Mammary microvascular endothelial cell (primary cell): ENCODE measurements at places on chromosomes 4 and X. TPM values are rescaled to one million over a fixed set of nuclear protein-coding genes. Genes with fewer than 3 reads are reported as not detected.

Gene CCDC149
- 3.9 and 6.0 TPM in 2 replicates for total RNA-seq

Gene ITM2A
- total RNA-seq: 211 and 247 TPM in 2 replicates

Gene SSX1
- total RNA-seq: not detected in 2 replicates

Gene LUZP4
- total RNA-seq: not detected in 2 replicates

Gene TCEAL2
- not detected in 2 replicates for total RNA-seq

Gene TEC
- total RNA-seq: 0.84 and 0.93 TPM in 2 replicates

Gene NXF3
- not detected in 2 replicates for total RNA-seq

Gene ABRAXAS1
- total RNA-seq: 11.2 and 11.4 TPM in 2 replicates

Gene SHROOM4
- total RNA-seq: 38.3 and 45.8 TPM in 2 replicates

Gene XG
- 0.49 and 1.7 TPM in 2 replicates for total RNA-seq

Gene ARHGAP6
- total RNA-seq: 0.10 TPM in 1 of 2 replicates, not detected in the other

Gene EPGN
- total RNA-seq: not detected in 2 replicates

Gene CLTRN
- total RNA-seq: 0.07 and 0.10 TPM in 2 replicates

Gene VEGFD
- 0.07 and 0.34 TPM in 2 replicates for total RNA-seq

Gene SMPX
- total RNA-seq: not detected in 2 replicates

Gene SPON2
- 0.94 and 1.5 TPM in 2 replicates for total RNA-seq

Gene NXF2B
- total RNA-seq: not detected in 2 replicates

Gene REELD1
- not detected in 2 replicates for total RNA-seq

Gene MAGEA2B
- total RNA-seq: not detected in 2 replicates

Gene NEUROG2
- total RNA-seq: not detected in 2 replicates

Gene SLITRK4
- 4.2 and 6.7 TPM in 2 replicates for total RNA-seq

Gene IL1RAPL2
- total RNA-seq: not detected in 2 replicates

Gene TMEM184C
- total RNA-seq: 22.5 and 26.9 TPM in 2 replicates

Gene TLL1
- 2.7 and 3.5 TPM in 2 replicates for total RNA-seq

Gene STBD1
- total RNA-seq: 1.7 and 3.5 TPM in 2 replicates

Gene GLRB
- 0.60 and 0.94 TPM in 2 replicates for total RNA-seq

Gene ATP1B4
- not detected in 2 replicates for total RNA-seq

Gene RHOXF1
- not detected in 2 replicates for total RNA-seq

Gene SCML1
- 11.9 and 13.0 TPM in 2 replicates for total RNA-seq
